Activated CD8-positive, alpha-beta T cell treated with anti-CD3 and anti-CD28 coated beads for 36 hours (primary cell): ENCODE measurements at places on chromosomes 3 and 15.

GRCh38 chr15:52136442-52136980, 23.9 kb upstream of the BCL2L10 start:
- no peak for DNase-seq

DNA sequence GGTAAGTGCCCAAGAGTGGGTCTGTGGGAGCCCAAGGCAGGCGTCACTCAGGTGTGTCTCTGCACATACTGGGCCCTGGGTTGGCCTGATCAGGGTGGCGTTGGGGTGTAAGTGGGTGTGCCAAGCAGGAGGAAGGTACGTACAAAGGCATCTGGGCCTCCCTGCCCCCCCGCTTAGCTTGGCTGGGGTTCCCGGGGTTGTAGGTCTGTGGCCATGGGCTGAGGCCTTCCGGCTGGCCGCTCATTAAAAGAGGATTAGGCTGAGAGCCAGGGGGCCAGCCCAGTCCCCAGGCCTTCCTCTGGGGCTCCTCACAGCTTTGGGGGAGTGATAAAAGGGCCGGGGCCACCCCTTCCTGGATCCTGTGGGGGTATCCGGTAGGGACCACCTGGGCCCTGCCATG, 13.3 kb downstream of the SEMA3F start:
- no peak for DNase-seq

- no peak for DNase-seq
These were observed 150.2 kb upstream of the MLF1 start for GRCh38 chr3:158420654-158421396.

DNA sequence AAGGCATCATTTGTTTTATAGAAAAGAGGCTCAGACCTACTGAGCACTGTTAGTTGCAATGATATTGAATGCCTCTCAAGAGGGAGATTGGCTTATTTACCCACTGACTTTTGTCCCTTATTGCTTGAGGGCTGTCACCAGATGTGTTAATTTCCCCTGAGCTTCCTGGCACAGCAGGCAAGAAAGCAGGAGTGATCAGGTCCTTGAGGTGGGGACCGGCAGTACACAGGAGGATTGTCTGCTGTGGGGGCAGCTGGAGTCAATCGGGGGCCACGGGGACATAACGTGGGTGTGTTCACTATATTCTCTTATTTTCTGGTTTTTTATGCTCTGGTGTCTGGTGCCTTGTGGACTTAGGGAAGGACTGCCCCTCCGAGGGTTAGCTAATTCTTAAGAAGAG, 44.6 kb downstream of the GASK1A start:
- DNase-seq = no peak

DNA sequence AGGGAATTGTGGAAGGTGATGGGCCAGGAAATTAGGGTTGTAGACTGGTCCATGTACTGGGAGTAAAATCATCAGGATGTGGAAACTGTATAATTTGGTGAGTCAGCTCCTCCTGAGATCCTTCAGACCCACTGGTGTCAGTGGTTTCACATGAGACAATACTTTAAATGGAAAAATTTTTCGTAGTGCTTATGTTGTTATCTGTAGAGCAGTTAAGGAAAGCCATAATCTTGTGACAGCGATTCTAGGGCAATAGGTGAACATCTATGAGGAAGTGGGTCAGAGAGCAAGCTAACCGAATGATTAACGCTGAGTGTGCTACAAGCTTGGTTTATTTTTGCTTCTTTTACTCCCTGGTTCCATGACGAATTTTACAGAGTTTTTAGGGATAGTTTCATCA, 200.6 kb downstream of the CADM2 start:
- DNase-seq = no peak

GRCh38 chr3:12780751-12781150, 15.7 kb upstream of the CAND2 start:
- no peak for DNase-seq

- no peak for DNase-seq
These were observed 37.3 kb downstream of the TM6SF1 start for GRCh38 chr15:83144771-83145170.

DNA sequence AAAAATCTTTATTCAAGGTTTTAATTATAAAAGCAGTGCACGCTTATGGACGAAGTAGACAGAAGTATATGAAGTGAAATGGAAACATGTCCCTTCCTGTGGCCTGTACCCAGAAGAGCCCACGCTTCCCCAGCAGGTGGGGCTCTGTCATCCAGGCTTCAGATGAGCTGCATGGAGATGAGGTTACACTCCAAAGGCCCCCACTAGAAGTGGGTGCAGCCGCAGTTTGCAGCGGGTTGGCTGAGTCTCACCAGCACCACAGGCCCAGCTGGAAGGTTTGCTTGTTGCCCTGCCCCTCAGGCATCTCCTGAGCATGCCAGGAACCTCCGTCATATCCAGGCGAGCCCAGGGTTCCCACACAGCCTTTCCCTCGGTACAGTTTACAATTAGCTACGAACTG, 33.1 kb downstream of the PRR20G start:
- DNase-seq = no peak

DNA sequence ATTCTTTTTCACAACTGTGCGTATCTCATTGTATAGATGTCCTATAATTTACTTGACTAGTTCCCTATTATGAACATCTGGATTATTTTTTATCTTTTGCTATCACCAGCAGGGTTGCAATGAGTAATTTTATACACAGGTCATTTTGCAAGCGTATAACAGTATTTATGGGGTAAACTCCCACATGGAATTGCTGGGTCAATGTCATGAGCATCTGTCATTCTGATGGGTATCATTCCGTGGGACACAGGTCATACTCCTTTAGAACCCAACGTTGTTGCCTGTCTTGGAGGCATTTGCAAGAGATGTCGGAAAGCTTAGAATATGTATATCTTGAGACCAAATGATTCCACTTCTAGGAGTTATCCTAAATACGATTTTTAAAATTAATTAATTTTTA, 12.9 kb downstream of the BHLHE40 start:
- DNase-seq = no peak

GRCh38 chr3:40871394-40871793, 327.9 kb upstream of the CTNNB1 start:
- DNase-seq = no peak

DNA sequence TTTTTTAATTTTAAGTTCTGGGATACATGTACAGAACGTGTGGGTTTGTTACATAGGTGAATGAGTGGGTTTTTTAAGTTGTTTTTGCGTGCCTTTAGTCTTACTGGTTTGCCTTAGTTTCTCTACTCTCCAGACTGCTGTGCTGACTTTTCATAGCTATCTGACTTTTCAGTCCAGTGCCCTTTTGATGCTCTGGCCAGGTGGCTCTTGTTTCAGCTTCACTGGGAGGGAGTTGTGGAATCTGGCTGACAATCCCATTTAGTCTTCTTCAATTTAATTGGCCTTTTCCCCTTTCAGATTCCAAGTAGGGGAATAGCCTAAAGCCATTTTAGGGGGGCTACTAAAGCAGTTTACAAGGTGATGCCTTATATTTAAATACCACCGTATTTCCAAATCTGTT, 30.1 kb downstream of the FNDC3B start:
- DNase-seq = no peak

GRCh38 chr3:171772427-171773056, 37.7 kb downstream of the PLD1 start:
- DNase-seq = peak; percentile 70

DNA sequence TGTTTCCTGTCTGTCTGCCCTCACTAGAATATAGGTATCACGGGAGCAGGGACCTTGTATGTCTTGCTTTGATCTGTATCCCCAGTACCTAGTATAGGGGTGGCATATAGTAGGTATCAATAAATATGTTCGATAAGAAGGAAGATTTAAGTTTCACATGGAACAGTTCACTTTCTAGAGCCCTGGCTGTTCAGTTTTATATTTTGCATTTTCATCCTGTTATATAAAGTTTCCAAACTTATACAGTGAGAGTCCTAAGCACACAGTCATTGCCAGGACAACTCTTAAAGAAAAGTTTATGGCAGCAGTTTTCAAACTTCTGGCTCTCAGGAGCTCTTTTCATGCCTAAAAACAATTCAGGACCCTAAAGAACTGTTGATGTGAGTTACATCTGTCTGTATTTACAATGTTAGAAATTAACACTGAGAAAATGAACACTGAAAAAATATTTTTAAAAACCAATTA, 13.4 kb downstream of the ITPR1 start:
- no peak for DNase-seq

- DNase-seq = no peak
These were observed 72.7 kb downstream of the RARB start for GRCh38 chr3:25500706-25501210.

- no peak for DNase-seq
These were observed 2.2 kb upstream of the ALPK3 start for GRCh38 chr15:84814916-84815315.

DNA sequence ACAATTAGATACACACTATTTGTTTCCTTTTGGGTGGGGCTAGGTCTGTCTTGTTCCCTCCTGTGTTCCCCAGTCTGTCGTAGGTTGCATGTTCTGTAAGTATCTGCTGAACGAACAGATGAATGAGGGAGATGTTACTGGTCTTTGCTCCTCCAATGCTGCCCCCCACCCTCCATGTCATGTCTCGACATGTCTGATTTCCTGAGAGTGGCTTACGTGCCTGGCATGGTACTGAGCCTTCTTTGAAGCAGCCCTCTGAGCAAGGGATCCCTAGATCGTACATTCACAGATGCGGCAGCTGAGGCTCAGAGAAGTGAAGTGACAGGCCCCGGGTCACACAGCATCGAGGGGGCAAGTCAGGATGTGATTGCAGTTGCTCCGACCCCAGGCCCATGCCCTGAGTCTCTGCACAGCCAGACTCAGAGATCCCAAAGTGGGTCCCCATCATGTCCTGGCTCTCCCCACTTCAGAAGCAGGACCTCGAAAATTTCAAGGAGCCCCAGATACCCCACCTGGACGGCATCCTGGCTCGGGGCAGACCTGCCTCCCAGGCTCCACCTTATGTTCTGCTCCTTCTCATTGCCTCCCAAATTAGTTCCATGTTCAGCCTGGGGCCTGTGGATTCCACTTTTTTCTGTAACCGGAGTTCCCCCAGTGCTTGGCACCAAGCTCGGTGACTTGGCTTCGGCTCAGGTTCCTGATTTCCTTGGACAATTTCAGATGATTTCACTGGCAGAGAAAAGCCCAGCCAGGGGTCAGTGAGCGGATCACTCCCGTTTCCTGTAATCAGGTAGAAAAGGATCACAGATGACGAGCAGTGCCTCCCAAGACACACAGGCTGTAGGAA, 24.7 kb downstream of the GOLGA6L2 start:
- no peak for DNase-seq

DNA sequence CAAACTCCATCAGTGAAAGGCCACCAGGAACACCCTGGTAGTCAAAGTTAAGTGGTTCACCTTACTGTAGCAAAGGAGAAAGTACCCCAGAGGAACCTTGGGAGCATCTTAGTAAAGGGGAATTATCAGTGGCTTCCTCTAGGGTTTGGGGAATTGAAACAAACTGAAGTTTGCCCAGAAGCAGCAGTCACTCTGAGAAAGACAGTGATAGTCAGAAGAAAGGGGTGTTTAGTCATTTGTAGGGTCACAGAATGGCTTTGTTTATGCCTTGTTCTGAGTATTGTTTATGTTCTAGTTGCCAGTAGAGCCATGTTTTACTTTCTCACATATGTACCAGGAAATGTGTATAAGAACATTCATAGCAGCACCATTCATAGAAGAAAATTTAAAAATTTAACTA, 93.8 kb downstream of the FHIT start:
- no peak for DNase-seq

GRCh38 chr3:161395115-161396012, 24.0 kb upstream of the SPTSSB start:
- DNase-seq = peak; percentile 52

DNA sequence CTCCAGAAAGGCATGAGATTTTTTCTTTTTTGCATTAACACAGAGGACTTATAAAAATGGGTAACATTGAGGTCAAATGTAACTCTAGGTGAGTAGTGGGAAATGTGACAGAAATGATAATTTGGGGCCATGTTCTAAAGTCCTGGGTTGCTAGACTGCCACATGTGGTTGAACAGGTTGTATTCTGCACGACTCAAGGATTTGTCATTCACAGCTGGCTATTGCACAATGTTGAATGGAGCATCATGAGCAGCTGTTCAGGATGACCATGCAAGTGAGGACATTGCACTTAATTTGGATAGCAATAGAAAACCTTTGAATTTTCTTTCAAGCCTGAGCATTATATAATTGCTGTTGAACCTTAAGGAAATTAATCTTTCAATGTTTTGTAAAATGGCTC, 396.6 kb downstream of the NAALADL2 start:
- no peak for DNase-seq

DNA sequence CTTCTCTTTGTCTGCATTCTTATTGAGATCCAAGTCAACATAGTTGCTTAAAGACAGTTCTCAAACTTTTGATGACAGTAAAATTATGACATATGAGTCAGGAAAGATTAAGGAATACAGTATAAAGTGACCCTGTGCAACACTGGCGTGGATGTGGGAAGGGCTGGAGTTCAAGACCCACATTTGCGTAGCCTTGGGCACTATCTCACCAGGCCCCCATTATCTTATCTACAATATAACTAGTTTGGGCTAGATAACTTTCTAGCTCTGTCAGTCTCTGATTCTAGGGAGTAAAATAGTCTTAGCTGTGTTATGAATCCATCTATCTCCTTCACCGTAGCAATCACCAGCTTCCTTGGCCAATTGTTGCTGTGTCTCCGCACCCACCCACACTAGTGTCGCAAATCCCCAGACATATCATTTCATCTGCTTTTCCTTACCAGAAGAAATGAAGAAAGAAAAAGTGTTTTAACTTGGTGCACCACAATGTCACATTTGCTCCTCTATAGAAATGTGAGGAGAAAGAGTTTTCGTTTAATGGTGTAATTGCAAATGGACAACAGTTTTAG, 14.9 kb upstream of the TM4SF4 start:
- no peak for DNase-seq

- DNase-seq = peak; percentile 64
These were observed 70.4 kb downstream of the ST6GAL1 start for GRCh38 chr3:187000711-187001151.

GRCh38 chr15:83327041-83327440, 42.6 kb upstream of the BNC1 start:
- no peak for DNase-seq

DNA sequence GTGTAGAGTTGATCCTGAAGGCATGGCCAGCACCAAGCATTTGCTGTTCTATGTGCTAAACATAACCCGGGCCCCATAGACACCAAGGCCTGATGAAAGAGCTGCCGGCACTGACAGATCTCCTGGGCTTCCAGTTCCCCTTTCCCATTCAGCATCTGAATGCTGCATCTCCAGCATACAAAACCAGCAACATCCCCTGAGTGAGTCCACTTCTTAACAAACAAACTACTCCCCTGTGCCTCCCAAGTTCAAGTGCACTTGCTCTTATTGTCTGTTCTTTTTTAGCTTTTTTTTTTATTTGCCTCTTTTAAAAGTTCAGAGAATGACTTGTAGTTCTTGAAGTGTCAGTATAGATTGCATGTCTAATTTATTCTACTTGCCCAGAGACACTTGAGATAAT, 156.0 kb downstream of the EDEM1 start:
- no peak for DNase-seq

DNA sequence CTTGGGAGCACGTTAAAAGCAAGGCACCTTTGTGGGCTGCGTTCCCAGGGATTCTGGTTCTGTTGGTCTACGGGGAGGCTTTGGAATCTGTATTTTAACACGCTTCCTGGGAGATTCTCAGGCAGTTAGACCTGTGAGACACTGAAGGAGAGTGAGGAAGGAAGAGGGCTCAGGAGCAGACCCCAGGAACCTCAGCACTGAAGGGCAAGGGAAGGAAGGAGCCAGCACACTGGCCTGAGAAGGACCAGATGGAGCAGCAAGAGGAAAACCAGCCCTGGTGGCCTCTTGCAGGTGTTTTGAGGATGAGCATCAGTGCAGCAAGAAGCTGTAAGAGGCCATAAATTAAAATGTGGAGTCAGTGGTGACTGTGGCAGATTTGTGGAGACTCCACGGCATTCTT, 146.7 kb downstream of the RPLP1 start:
- DNase-seq = no peak
